Activated CD8-positive, alpha-beta memory T cell treated with anti-CD3 and anti-CD28 coated beads, Interleukin-2, amount 50 U/mL, for 48 hours (primary cell): ENCODE measurements at places on chromosomes 3 and 15.
A peak's percentile ranks its signal among the peaks of the same experiment; 100 is the strongest.

DNA sequence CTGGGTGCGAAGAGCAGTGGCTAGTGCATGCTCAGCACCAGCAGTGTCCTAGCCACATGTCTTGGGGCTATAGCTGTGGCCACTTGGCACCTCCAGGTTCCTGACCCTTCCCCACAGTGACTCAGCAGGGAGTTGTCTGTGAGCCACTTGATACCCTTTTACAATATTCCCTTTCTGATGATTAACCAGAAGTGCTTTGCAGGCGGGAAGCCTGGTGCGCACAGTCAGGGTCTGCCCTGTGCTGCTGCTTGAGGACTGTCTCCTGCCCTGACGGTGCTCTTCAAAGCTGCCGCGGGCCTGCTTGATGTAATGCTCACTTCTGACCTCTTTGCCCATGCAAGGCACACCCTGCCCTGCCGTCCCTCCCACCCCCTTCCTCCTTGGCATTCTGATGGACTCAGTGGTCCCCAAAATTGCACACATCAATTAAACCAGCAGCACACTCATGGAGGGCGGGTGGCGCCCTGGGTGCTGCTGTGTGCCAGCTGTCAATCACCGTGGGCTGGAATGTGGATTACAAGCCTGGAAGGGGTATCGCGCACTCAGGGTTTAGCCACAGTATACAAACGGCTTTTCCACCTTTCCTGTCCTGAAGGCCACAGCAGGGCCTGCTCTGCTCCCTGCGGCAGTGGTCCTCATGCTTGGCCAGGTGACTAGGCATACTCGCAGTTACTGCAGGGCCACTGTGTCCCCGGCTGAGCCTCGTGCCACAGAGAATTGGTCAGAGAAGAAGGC lies 40.9 kb upstream of the PCSK6 start:
- no peak for DNase-seq

DNA sequence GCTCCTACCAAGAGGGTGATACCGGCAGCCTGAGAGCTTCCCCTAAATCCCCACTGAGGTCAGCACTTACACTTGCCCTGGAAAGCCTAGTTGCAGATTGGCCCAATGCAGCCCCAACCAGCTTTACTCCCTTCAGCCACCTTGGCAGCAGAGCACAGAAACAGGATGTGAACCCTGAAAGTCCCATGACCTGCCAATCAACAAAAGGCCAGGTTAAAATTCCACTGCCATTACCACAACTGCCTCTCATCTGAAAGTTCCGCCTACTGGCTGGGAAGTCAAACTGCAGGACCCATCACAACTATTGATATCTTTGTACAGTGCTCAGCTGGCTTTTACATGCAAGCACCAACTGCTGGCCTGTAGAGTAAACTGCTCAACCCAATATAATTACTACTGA lies 156.2 kb downstream of the ZMAT3 start:
- no peak for DNase-seq

DNA sequence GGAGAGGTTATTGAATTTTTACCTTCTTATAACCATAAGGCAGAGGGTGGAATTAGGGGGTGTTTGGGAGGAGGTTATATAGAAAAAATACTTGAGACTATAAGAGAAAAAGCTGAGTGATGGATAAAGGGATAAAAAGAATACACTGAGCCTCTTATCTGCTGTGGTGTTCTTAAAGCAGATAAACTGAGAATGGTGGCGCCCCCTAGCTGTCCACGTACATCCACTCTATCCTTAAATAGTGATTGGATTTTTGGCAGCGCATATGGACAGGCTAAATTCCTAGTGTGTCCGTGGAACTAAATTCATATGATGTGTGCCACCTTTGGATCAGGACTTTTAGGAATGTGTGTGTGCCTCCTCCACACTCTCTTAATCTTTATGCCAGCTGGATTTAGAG lies 121.1 kb downstream of the OXSM start:
- peak; percentile 71 for DNase-seq

DNA sequence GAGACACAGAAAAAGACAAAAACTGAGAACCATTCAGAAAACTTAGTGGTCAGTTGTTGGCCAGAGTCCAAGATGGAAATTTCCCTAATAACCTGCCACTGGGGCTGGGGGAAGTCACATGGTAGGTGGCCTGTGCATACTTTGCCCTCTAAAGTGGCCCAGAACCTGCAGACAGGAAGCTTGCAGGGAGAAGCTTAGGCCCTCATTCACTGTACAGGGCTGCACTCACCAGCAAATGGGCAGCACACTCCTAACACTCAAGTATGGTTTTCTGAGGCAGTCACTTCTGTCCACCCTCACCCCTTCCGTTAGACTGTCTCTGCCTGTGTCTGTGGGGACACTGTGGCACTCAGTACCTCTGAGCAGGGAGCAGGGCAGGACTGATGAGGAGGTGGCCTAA lies 14.5 kb upstream of the RNU6-1 start:
- no peak for DNase-seq

DNA sequence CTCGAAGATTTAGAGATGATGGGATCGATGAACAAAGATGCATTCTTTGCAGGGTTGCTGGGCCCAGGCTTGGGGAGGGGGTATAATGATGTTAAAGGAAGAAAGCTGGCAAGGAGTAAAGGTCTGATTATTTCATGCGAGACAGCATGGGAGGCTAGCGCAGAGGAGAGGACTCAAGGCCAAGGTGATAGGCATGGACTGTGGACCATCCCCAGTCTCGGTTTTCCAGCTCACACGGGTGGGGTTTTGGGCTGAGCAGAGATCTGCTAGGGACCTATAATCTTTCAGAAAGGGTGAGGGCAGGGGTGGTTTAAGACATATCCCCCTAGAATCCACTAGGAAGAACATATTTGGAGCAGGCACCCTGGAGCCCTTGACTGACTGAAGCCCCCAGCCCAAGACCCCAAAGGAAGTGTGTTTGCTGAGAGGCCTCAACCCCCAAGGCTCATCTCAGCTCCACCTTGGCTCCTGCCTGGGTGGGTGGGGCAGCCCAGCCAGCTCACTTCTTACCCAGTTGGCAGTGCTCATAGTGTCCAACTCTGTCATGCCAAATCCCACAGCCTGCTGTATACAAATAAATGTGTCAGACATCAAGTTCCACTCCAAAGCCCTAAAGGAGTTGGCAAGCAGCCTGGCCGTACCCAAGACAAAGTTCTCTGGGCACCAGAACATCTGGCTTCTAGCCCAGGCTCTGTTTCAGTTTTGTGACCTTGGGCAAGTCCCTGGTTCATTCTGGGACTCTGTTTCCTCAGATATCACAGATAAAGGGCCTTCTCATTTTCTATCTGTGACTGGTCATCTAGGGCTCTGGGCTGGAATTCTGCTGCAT lies 17.9 kb downstream of the ACSBG1 start:
- no peak for DNase-seq

GRCh38 chr3:26799679-26800317 lies 177.2 kb downstream of the LRRC3B start:
- DNase-seq, result no peak

DNA sequence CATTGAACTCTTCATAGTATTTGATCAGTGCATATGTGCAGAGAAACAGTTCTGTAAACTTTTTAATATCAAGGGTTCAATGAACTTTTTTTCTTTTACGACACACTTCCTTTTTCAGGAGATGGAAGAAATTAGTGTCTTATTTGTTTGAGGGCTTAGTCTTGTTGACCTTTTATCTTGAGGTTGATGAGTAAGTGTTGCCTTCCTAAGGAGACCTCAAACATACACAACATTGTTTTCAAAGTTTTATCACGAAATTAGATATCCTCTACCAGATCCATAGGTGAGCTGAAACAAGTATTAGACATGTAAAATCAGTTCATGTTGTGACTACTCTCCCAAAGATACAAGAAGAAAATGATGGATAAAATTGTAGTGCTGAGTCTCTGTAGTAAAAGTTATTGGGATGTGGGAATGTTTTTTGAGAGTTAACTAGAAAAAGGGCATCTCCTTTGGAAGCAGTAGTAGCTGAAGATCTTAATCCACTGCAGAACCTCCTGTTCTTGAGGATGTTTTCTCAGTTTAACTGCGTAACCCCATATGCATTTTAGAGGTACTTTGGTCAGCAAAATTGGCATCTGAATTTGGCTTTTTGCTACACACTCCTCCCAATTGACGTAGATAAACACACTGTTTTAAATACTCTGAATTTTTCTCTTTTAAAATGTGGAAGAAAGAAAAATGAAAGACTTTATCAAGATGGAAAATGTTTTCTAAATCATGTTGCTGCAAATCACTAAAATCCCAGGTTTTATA lies 116.8 kb downstream of the GALK2 start:
- DNase-seq, result no peak

GRCh38 chr3:100581650-100582049 lies 27.8 kb upstream of the ADGRG7 start:
- no peak for DNase-seq

GRCh38 chr3:119310071-119310470 lies 15.9 kb downstream of the ARHGAP31 start:
- no peak for DNase-seq

DNA sequence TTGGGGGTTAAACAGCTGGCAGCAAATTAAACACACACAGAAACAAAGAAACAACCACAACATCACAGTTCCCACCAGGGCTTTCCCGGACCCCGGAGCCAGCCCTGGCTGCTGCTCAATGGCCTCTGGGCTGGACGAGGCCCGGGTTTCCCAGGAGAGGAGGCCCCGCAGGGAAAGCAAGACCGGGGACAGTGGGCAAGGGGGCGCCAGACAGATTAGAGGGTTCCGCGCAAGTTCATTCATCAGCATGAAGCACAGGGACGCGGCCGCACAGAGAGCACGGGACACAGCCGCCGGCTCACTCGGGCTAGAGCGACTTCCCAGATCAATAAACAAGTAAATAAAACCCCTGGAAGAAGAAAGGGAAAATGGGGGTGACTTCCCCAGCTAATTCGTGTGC lies 66.4 kb upstream of the RPL32 start:
- no peak for DNase-seq

- DNase-seq, result no peak
These were observed 513.5 kb upstream of the GBE1 start for GRCh38 chr3:82274897-82275296.

- DNase-seq, result no peak
These were observed 59.1 kb upstream of the TLE3 start for GRCh38 chr15:70156671-70157271.

DNA sequence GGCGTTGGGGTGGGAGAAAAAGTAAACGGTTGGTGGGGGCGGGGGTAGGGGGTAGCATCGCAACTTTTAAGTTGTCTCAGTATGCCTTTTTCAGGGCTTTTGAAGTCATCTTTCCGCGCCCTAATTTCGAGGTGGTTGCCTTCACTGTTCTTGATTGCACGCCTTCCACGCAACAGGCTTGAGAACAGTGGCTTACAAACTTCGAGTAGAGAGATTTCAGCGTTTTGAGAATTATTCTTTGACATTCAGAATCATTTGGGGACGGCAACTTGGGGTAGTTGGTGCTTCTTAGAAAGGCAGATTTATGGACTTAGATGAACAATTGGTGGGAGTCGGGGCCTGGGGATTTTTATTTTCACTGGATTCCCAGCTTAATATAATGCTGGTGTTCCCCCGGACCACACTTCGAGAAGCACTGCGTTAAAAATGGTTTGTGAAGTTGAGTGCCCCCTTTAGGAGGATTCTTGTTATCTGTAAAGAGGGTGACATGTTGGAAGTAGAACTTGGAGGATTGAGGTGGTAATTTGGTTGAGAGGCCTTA lies 880 bp downstream of the PPP4R2 start:
- DNase-seq, result peak; percentile 62

DNA sequence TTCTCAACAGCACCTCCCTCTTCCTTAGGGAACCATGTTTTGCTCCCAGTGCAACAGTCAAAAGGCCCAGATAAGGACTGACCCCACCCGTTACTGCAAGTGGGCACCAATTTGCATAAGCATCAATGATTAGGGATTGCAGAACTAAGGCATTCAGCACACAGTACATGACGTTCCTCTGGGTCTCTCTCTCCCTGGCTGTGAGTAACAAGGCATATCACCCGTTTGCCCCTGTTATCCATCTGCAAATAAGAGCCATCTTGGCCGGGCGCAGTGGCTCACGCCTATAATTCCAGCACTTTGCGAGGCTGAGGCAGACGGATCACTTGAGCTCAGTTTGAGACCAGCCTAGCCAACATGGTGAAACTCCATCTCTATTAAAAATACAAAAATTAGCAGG lies 18.8 kb downstream of the MAGI1 start:
- DNase-seq, result no peak

DNA sequence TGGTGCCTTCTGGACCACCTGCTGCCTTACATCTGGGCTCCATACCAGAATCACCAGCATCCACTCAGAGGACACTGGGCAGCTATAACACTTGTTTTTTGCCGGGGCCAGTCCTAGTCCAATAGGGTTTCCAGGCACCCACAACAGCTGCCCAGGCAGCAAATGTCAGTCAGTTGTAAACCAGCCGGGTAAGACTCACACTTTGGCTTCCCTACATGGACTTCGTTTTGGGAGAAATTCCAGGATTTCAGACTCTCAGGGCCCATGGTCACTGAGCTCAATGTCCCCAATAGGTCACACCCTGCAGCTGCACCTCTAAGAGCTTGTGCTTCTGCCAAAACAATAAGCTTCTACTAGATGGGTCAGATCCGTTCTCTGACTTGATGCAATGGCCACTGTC lies 83.8 kb downstream of the FAM174B start:
- DNase-seq, result no peak

DNA sequence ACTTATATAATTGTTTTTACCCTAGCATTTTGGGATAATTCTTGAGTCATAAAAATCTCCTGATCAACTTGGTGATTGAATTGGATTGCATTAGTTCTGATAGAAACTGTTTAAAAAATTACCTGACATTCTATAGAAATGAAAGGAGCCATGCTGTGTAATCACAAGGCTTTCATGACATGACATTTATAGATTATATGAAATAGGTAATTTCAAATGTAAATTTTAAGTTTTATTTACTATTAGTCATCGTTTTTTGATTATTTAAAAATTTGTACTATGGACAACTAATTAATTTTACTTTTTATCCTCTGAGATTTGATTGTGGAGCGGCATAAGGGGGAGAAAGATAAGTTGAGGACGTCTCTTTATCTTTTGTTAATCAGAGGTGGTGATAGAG lies 12.3 kb upstream of the CHD2 start:
- no peak for DNase-seq

- no peak for DNase-seq
These were observed 162.9 kb downstream of the VGLL4 start for GRCh38 chr3:11480663-11481298.

DNA sequence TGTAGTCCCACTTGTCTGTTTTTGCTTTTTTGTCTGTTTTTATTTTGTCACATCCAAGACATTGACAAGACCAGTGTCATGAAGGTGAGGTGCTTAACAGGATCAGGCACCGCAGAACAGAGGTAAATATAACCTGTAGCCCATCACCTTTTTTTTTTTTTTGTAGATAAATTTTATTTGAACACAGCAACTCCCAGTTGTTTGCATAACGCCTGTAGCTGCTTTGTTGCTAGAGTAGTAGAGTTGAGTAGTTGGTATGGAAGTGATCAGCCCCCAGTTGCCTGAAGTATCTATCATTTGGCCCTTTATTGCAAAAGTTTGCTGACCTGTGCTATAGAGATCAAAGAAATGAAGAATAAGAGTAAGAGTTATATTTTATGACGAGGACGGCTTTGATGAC lies 135.0 kb downstream of the TCF12 start:
- no peak for DNase-seq

DNA sequence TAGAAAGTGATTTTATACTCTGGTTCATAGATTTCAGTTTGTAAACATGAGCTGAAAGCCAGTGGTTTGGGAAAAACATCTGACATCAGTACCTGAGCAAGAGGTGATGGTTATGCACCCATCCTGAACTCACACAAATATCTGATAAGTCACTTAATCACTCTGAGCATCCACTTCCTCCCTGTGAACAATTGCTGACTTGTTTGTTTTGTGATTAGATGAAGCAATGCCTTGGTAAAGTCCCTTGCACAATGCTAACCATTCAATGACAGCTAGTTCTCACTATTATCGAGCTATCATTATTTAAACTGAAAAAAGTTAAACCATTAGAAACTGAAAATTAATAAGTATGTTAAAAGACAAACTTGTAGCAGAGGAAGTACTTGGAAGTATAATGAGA lies 303.0 kb downstream of the PLOD2 start:
- no peak for DNase-seq
